NCI-H1105 treated with DMSO at 0.1 percent for 48 hours (cell line): ENCODE measurements at places on chromosomes 11 and 22.
A peak's percentile ranks its signal among the peaks of the same experiment; 100 is the strongest.

- DNase-seq = no peak
These were observed 473 bp downstream of the TXN2 start for GRCh38 chr22:36480941-36481392.

DNA sequence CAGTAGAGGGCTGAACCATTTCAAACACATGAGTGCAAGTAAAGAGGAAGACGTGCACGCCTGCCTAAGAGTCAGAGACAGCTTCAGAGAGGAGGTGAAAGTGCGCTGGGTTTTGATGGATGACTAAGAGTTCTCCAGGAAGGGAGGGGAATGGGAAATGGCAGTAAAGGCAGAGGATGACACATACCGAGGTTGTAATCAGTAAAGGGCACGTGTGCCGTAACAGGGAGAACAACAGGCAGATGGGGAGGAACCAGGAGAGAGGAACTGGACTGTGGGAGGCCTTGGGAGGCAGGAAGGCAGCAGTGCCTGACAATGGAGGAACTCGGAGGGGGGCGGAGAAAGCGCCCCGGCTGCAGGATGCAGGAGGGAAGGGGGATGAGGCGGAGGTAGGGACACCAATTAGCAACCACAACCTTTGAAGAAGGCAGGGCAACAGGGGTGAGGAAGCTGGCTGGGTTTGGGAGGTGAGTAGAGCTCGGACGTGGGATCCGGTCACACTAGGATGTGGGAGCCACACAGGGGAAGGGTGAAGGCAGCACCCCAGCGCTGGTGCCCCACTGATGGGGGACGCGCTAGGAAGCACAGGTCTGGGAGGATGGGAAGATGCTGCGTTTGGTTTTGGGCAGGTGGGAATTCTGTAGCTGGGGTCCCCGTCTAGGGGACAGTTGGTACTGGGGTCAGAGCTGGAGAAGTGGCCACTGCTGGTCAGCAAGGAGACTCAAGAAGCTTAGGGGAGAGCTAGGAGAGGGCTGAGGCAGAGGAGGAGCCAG, 67.4 kb downstream of the SCUBE1 start:
- DNase-seq = no peak

DNA sequence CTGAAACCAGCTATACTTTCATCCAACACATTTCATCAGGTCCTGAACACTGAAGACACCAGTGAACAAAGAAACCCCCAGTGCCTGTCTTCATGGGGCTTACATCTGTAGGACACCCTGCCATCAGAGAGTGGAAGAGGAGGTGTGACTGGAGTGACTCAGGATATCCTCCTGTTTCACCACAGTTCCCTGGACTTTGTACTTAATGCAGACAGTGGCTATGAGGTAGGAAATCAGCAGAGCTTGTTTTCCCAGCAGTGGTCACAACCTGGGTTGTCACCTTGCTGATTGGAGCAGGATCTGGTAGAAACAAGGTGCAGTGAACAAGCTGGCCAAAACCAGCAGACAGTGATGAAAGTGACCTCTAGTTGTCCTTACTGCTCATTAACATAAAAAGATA, 128.8 kb downstream of the KIRREL3 start:
- DNase-seq = no peak

- DNase-seq = no peak
These were observed 9.3 kb downstream of the IL10RA start for GRCh38 chr11:117995472-117995871.

- DNase-seq = peak; percentile 9
These were observed 5.4 kb upstream of the SYN3 start for GRCh38 chr22:33063611-33064010.

DNA sequence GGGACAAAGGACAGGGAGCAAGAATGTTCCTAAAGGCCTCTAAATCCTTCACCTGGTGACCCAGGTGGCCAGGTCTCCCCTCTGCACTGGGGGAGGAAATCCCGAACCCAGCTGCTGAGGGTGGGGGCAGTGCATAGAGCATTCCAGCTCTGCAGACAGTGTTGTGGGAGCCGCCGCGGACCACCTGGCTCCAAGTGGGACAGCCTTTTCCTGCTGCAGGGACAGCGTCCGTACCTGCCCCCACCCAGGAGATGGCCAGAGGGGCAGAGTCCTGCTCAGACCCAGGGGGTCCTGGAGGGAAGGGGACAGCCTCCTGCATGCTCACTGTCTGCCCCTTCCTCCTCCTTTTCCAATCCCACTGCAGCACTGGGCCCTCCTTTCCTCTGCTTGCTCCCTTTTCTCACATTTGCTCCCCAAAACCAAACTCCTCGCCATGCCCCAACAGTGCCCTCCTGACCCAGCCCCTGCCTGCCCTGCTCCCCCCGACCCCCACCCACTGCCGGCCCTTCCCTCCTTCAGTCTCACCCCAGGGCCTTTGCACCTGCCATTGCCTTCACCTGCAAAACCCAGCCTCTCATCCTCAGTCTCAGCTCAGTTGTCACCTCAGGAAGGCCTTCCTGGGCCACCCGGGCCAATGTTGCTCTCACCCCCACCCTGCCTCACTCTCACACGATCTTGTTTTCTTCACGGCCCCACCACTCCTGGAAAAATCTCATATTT, 12.8 kb downstream of the PNPLA5 start:
- no peak for DNase-seq
